Cortex of kidney (tissue), 1 donor: ENCODE measurements at places on chromosomes 11 and 22.

DNA sequence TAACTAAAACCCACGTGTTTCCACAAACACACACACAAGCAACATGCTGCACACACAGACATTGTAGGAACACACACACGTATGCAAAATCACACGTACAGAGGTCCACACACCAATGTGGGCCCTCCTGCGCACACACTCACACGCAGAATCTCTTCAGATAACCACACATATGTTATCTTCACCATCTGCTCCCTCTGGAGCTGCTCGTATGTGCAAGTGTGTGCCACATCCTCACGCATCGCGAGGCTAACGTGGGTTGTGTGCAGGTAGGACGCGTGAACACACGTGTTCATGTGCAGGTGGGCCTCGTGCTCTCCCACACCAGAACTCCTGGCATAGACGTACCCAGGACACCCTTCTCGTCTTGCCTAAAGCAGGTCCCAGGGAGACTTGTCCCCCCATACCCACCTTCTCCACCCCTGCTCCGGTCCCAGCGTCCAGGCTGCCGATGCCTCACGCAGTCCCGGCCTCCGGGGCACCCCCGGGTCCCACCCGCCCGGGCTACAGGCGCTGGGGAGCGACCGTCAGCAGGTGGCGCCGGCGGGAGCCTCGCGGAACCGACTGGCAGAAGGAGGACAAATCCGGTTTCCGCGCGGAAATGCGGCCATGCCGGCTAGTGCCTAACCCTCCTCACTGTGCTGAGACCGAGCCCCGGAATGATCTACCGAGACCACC is 10.3 kb upstream of the IGSF9B start:
- no peak for DNase-seq

GRCh38 chr11:100684101-100685065 is 2.7 kb upstream of the ARHGAP42 start:
- no peak for DNase-seq

DNA sequence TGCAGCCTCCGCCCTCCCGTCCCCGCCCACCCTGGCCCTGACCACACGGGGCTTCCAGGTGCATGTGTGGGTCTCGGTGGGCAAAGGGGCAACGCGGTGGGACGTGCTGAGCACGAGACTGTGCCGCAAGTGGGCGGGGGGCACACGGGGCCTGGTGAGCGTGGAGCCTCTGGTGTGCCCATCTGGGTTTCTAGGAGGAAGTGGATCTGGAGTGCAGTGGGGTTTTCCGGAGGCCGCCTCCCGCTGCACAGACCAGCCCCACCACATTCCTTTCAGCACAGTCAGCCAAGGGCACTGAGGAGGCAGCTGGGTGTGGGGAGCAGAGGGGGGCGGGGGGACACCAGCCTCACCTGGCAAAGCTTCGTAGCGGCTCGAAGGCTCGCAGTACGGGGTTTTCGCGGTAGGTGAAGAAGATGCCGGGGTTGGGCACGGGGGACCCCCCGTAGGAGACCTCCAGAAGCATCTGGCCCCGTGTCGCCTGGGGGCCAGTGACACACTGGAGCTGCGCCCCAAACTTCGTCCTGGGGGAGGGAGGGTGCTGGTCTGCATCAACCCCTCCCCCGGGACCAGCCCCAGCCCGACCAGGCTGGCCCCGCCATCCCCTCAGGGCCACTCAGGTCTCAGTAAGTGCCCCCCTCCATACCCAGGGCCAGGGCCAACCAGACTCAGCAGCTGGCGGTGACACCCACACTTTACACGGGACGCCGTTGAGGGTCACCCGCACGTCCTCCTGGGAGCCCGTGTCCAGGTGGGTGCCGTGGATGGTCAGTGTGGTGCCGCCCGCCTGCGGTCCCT is 12.4 kb upstream of the MAPK11 start:
- no peak for DNase-seq

- no peak for DNase-seq
Measured at GRCh38 chr11:9516113-9516512, 55.3 kb downstream of the ZNF143 start.

- DNase-seq: no peak
Measured at GRCh38 chr22:31995807-31996206, 47.3 kb upstream of the SLC5A1 start.

DNA sequence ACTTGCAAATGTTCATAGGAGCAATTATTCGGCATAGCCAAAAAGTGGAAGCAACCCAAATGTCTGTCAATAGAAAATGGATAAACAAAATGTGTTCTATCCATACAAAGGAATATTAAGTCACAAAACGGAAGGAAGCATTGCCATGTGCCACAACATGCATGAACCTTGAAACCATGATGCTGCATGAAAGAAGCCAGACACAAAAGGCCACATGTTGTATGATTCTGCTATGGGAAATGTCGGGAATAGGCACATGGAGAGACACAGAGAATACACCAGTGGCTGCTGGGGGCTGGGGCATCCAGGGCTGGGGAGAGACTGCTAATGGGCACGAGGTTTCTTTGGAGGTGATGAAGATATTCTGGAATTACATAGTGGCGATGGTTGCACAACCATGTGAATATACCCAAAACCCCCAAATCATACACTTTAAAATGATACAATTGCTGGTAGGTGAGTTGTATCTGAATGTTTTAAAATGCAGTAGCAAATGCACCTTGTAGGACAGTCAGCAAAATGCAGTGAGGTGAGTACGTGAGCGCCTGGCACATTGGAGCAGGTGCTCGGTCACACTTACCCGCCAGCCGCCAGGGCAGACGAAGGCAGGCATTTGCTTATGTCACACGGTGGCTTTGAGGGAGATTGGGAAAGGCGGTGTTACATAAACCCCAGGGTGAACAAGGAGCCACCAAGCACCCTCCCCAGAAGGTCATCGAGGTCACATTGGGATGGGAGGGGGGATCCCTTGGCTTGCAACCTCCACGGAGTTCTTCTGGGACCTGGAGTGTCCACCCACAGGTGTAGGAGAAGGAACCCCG is 6.3 kb upstream of the OSM start:
- DNase-seq: no peak

GRCh38 chr11:119520400-119520799 is 97.4 kb upstream of the THY1 start:
- DNase-seq: no peak

DNA sequence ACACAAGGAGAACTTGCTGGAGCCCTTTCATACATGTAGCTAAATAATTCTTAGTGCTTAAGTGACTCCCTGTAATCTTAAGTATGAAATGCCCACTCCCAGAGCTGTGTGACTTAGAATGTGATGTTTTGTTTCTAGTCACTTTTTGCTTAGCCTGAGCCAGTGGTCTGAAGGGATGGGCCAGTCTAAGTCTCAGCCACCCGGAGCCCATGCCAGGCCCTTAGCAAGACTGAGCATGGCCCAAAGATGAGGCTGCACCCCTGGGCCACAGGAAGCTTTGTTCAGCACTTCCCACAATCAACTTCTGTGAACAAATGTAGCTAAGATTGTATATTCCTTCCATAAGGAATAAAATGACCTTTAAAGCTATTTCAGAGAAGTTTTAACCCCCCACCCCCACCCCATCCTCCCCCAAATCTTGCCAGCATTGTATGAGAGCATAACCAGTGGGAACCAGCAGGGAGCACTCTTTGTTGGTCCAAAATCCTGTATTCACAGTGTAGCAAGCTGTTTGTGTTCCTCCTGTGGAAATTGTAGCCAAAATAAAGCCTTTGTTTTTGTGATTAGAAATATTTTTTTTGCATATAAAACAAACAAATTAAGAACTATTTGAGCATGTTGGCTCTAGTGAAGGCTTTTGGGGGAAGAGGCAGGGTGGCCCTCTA is 73.8 kb upstream of the GAL start:
- no peak for DNase-seq

- no peak for DNase-seq
Measured at GRCh38 chr11:6062691-6063358, 32.3 kb upstream of the OR56A1 start.

GRCh38 chr11:71951741-71952310 is 23.0 kb downstream of the RNF121 start:
- no peak for DNase-seq

DNA sequence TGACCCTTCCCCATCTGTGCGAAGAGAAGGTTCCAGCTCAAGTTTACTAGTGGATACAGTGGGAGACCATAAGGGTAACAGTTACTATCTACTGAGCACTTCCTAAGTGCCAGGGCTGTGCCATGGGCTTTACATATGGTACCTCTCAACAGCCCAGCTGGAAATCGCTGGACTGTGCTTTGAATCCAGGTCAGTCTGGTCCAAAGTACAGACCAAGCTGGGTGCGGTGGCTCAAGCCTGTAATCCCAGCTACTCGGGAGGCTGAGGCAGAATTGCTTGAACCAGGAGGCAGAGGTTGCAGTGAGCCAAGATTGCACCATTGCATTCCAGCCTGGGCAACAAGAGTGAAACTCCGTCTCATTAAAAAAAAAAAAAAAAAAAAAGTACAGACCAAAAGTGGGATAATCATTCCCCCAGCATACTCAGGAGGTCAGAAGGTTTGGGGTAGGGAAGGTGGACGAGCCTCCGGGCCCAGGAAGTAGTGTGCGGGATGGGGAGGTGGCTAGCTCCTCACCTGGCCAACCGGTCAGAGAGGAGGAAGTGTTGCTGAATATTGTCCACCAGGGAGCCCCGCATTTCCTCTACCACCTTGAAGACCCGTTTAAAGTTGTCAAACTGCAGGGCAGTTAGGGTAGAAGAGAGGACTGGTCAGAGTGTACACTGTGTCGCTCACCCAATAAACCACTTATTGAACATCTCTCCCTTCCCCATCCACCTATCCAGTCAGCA is 2.3 kb downstream of the FIBP start:
- DNase-seq: no peak

GRCh38 chr11:120137611-120138521 is at the start of gene TRIM29:
TSS of gene TRIM29 (minus strand) at chr11:120138113. CDS start at chr11:120138031, 82 bp downstream.
- DNase-seq: no peak

- DNase-seq: no peak
Measured at GRCh38 chr22:38469306-38469781, 1.4 kb downstream of the KDELR3 start.

DNA sequence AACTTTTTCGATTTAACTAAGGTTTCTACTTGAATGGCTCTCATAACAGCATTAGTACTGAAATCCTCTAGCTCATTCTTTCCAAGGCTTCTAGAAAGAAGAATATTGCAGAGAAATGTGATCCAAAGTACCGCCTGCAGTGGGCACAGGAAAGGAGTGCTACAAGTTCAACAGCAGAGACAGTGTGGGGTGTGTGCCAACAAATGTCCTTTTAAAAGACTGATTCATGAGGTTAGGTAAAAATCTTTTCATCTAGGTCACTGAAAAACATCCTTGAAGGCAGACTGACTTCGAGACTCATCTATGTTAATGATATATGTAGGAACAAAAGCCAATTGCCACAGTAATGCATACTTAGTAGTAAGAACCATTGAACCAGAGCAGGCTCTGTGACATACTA is 349.1 kb upstream of the PITPNB start:
- no peak for DNase-seq

- no peak for DNase-seq
Measured at GRCh38 chr11:5596607-5597201, at the start of gene TRIM6. TSS of gene TRIM6 (plus strand) at chr11:5596637. CDS start at chr11:5596898, 261 bp downstream.

DNA sequence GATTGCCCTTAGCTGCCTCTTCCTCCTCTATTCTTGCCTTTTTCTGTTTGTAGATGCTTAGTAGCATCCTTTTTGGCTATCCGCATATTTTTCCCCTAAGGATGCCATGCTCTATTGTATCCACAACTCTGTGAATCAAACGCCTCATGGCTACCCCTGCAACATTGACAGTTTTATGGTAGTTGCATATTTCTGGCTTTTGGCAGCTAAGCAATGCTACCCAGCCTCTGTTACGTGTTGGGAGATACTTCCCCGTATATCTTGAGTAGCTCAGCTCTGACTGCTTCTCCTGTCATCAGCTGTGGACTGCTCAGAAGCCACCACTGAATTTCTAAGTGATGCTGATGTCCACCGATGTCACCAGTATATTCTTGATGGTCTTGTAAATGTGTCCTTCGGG is 15.1 kb upstream of the SLC3A2 start:
- DNase-seq: no peak

GRCh38 chr11:85857098-85857497 is 1.9 kb downstream of the CCDC83 start:
- DNase-seq: no peak

DNA sequence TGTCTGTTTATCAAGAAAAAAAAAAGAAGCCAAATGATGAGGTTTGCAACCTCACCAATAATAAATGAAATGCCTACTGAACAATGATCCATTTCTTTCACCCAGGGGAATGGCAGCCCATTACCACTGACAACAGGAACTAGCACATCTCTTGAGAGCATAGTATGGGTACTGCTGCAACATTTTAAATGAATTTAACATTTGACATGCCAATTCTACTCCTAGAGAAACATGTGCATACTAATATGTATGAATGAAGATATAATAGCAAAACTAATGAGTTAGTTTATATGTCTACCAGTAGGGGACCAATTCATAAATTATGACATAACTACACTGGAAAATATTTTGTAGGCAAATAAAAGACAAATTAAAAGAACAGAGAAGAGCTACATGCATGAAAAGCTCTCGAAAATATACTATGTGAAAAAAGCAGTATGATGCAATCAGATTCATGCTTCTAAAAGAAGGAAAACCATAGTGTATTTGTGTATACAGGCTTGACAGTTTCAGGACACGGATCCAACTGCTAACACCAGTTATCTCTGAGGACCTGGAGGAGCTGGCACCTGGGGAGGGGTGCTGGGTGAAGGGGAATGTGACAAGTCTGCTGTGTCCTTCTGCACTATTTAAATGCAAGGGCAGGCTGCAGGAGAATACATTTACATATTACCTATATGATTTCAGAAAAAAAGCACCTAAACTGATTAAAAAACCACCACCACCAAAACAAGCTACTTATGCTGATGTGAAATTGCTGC is 6.9 kb downstream of the SMCO4 start:
- no peak for DNase-seq
